DMS79 (cell line): ENCODE measurements at places on chromosomes 16 and 17.

- DNase-seq = peak; percentile 18
Measured at GRCh38 chr17:28953444-28954118, 2.3 kb upstream of the PHF12 start.

DNA sequence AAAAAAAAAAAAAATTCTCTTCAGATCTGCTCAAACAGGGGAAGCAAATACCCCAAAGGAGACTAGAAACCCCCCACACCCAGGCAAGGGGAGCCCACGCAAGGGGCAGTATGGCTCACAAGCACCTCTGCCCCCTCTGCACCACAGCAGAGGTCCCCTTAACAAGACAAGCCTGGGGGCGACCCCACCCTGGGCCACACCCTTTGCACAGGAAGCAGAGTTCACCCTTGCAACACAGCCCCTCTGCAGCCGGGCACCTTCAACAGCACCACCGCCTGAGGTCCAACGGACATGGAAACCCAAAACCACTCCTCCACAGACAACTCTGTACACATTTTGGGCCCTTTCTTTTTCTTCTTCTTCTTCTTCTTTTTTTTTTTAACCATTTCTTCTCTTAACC lies 12.8 kb downstream of the AXIN1 start:
- no peak for DNase-seq

DNA sequence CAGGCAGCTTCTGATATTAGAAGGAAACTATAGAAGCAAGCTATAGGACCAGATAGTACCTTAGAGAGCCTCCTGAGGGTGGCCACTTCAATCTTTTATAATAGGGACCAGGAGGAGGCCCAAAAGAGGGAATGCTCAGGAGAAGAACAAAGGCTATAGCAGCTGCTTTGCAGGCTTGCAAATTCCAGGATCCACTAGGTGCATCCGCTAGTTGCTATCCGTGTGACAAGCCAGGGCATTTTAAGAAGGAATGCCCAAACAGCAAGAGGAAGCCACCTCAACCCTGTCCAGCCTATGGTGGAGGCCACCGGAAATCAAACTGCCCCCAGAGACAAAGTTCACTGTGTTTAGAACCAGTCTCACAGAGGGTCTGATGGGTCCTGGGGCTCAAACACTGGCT lies 192.6 kb upstream of the KIF2B start:
- no peak for DNase-seq

DNA sequence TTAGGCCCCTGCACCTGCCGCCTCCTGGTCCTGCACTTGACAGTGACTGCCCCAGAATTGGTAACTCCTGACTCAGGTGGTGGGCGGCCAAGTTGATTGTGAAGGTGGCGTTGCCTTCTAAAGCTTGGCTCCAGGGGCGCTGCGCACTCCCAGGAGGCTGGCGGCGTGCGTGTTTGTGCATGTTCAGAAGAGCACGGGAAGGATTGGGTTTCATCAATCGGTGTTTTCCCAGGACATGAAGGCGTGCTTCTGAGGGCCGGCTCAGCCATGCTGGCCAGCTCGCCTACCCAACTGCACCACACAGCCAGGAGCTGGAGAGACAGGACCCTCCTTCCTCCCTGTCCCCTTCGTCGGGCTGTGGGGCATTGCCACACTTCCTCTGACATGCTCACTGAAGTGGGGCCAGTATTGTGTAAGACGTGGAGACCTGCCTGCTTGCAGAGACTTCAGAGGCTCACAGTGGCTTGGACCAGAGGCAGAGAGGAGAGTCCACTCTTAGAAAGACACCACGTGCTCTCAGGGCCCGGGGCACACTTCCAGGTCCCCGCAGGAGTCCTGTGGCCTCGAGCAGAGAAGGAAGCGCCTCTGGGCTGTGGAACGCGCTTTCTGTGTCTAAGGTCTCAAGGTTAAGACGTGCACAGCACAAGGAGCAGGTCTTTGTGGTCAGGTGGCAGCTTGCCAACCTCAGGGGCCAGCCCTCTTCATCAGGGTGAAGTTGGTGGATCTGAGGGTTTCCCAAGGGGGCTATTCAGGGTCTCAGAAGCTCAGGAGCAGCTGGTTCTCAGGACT lies 2.8 kb downstream of the RAB40C start:
- peak; percentile 80 for DNase-seq

GRCh38 chr17:48995974-48996721 lies 1.0 kb upstream of the IGF2BP1 start:
- DNase-seq = no peak

DNA sequence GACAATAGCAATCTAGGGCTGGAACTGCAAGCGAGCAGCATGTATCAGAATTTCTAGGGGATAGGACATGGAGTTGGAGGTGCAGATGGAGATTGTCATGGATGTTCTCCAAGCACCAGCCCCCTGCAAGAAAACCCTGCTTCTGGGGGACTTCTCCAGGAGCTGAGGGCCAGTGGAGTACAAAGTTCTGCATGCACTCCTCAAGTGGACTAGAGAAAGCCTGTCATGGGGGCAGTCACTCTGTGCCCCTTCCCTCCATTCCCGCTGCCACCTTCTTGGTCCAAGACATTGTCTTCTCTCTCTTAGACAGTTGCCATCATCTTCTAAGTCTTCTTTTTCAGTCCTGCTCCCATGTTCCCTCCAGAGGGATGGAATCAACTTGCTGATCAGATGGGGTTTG lies 87.9 kb downstream of the AIPL1 start:
- DNase-seq = no peak

DNA sequence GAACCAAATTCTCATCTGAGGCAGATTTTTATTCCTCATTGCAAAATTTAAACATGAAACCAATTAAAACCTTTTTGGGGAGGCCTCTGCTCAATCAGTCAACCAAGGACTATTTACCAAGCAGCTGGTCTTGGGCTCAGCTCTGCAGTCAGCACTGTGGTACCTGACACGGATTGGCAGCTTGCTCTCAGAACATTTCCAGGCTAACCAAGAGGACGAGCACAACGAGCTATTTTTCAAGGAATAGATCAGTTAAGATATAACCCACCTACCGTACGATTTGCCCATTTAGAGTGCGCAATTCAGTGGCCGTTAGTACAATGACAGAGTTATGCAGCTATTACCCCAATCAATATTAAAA lies 26.4 kb upstream of the KLHDC4 start:
- DNase-seq = no peak
